ENCODE measurements at places on chromosomes 5 and 9.

- no peak for DNase-seq
Measured at GRCh38 chr5:137207023-137207760, 291.9 kb downstream of the SPOCK1 start.

DNA sequence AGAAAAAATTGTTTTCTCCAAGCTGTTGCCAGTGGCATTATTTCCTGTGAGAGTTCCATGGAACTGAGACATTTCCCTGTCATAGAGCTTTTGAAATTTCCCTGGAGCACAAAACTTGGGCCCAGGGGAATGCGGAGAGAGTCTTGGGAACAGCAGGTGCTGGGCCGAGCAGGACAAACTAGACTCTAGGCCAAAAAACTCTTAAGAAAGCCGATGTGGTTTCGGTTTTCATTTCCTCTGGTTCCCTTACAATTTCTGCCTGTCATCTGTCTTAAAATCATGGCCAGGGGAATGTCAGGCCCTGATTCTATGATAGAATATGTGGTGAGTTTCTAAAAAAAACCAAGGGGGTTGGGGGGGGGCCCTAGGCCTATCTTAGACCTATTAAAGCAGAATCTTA, 4.6 kb downstream of the SLC35A4 start:
- DNase-seq = no peak

GRCh38 chr5:75659791-75660450, 48.7 kb downstream of the ANKDD1B start:
- no peak for DNase-seq

DNA sequence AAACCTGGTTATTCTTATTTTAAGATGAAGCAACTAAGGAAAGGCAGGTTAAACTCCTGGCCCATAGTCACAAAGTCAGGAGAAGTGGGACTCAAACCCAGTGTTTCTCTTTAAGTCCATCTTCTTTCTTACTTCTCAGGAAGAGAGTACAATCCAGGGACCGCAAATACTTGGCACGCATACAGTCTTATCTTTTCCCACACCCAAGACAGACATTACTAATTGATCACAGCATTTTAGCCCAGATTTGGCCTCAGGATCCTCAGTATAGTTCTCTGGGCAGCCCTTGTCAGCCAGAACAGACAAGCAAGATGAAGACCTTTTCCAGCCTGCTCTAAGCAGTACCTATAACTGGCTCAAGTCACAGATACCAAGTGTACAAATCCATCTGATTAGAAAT, 125.5 kb upstream of the RAI14 start:
- no peak for DNase-seq

GRCh38 chr9:134477342-134477925, 151.2 kb downstream of the RXRA start:
- DNase-seq = no peak

- no peak for DNase-seq
Measured at GRCh38 chr5:99922386-99922785, 612.8 kb upstream of the FAM174A start.

DNA sequence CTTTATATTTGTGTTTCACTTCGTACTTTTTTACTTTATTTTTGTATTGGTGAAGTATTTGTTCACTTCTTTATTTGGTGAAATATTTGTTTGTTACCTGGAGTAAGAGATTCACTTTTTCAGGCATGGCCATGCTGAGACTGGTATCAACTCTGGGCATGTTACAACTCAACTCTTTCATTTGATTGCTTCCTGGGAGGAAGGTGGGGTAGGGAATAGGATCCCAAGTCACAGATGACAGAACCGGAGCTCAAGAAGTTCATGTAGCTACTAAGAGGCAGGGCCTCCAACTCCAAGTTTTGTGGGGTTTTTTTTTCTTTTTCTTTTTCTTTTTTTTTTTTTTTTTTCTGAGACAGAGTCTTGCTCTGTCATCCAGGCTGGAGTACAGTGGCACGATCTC, 6.1 kb upstream of the ADGRD2 start:
- DNase-seq = no peak

DNA sequence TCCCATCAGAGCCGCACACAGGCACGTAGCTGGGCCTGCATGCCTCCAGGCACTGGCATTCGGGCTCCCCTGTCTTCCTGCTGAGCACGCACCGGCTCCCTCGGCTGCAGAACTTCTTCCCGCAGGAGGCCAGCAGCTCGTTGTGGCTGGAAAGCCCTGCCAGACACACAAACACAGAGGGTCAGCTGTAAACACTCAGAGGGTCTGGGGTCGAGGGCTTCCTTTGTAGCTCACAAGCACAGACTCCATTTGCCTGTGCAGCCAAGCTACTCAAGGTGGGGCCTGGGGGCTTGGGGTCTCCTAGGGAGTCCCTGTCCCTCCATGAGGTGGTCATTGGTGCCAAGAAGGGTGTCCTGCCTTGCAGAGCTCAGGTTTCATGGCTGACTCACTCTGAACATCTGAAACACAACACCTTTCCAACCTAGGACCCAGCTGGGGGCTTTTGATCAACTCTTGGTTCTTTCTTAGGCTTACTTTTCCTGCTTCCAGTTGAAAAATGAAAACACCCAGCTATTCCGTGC, 211.4 kb downstream of the FSTL4 start:
- no peak for DNase-seq

DNA sequence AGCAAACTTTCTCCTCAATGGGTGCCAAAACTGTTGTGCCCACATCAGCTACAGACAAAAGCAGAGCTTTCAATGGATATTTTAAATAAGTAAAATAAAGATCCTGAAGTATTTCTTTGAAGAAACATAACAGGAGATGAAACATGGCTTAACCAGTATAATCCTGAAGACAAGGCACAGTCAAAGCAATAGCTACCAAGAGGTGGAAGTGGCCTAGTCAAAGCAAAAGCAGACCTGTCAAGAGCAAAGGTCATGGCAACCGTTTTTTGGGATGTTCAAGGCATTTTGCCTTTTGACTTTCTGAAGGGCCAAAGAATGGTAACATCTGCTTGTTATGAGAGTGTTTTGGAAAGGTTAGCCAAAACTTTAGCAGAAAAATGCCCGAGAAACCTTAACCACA, 77.9 kb downstream of the ANXA1 start:
- DNase-seq = no peak

GRCh38 chr9:136400038-136400834, at the start of gene SNAPC4:
SNAPC4 (minus strand) TSS chr9:136400170; CDS start chr9:136398428, 1,742 bp downstream.
- peak; percentile 84 for DNase-seq

DNA sequence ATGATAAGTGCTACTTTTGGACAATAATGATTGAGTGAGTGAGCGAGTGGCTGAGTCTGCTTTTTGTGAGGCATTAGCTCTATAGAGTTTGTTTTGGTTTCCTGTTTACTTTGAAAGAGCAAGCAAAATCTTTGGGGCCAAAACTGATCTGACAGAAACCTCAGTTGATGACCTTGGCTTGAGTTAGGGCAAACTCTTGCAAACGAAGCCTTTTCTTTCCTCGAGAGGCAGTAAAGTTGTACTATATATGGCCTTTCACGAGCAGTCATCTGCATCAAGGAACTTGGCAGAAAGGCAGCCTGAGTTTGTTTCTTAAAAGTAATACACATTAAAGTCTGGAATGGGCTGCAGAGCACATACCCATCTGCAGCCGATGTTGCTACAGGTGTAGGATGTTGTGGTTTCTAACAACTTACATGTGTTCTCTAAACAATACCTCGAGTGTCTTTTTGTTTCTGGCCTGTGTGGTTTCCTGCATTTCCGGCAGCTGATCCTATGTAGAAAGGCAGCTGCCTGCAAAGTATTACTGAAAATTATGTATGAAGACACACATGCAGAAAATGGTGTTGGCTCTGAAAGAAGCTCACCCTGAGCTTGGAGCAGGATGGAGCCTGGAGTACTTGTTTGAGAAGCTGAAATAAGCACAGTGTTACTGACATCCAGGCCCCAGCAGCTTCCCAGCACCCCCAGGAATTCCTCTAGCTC, 60.8 kb downstream of the FOXD1 start:
- DNase-seq = peak; percentile 47

GRCh38 chr9:120292606-120293005, 287.4 kb downstream of the CDK5RAP2 start:
- no peak for DNase-seq

DNA sequence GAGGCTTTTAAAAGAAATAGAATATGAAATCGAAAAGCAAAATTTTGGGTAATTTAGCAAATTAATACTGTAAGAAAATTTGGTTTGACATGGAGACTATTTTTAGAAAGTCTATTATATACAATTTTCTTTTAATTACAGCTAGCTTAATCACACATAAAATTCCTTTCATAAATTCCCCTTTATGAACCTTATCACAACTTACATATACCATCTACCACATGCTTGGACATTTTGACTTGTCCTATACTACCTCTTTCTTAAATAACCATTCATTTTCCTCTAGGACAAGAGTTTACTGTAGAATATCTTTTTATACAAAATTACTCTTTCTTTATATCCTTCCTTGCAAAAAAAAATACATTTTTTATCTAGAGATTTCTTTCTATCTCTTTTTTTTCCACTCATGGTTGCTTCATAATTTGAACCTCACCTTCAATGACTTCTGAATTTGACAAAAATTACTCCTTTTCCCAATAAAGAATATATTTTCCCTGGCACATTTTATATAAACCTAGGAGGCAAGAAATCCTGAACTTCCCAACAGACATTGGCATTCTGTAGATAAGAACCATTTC, 34.0 kb upstream of the SYK start:
- DNase-seq = no peak

DNA sequence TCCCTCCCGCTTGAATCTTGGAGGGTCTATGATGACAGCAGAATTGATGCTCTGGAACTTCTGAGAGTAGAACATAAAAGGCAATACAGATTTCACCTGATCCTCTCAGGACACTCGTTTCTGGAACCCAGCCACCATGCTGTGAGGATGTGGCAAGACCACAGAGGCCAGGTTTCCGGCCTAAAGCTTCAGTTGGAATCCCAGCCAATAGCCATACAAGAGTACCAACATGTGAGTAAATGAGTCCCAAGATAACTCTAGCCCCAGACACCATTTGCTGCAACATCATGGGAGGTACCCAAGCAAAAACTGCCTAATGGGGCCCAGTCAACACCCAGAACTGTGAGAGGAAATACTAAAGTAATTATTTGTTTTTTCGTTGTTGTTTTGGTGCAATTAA, 65.7 kb upstream of the MARCHF11 start:
- no peak for DNase-seq

GRCh38 chr9:124483481-124483880, 23.7 kb downstream of the NR5A1 start:
- no peak for DNase-seq

DNA sequence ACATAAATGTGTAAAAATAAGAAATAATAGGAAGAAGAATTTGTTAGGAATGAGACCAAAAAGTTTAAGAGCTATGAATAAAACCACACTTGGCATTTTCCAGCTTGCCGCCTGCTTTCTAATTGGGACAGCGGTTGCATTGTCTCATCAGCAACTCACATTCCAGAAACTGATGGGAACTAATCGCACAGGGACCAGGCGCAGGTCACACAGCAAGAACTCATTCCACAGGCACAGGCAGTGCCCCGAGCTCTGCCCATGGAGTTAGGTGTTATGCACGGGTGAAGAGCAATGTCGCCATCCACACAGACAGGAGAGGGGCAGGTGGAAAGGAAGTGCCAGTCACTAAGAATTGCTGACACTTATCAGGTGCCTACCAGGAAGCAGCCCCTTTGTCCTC, 279.9 kb downstream of the NSG2 start:
- DNase-seq = no peak

DNA sequence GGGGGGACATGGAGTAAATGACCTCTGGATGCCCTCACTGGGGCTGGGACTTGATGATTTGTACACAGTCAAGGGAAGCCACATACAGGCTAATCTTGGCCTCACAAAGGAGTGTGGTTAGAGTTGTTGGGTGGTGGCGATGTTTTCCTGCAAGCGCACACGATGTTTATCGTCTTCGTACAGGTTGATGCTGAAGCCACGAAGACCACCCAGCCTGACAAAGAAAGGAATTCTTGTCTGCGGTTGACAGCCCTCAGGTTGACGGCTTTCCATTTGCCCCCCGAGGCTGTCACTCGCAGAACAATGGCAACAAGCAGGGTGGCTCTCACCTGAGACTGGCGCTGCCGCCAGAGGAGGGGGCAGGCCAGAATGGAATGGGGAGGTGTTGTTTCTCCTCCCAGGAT, 14.1 kb upstream of the XPA start:
- DNase-seq = no peak

DNA sequence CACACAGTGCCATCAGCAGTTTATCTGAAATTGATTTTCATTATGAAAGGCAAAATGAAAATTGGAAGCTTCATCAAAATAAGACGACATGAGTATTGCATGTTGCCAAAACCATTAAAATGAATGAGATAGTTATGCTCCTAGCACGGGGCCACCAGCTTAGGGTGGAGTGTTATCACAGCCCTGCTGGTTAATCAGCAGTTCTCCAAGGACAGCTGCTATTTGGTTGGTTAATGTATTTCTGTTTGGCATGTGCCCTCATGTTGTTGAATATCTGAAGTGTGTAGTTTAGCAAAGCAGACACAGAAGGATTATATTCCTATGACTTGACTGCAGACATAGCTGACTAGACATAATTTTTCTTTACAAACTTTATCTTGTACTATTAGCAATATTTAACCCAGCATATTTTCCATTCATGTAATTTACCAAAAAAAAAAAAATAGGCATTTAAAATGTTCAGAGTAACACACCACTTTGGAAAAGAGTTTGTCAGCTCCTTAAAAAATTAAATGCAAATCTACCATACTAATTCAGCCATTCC, 98.6 kb upstream of the PIK3R1 start:
- DNase-seq = no peak

DNA sequence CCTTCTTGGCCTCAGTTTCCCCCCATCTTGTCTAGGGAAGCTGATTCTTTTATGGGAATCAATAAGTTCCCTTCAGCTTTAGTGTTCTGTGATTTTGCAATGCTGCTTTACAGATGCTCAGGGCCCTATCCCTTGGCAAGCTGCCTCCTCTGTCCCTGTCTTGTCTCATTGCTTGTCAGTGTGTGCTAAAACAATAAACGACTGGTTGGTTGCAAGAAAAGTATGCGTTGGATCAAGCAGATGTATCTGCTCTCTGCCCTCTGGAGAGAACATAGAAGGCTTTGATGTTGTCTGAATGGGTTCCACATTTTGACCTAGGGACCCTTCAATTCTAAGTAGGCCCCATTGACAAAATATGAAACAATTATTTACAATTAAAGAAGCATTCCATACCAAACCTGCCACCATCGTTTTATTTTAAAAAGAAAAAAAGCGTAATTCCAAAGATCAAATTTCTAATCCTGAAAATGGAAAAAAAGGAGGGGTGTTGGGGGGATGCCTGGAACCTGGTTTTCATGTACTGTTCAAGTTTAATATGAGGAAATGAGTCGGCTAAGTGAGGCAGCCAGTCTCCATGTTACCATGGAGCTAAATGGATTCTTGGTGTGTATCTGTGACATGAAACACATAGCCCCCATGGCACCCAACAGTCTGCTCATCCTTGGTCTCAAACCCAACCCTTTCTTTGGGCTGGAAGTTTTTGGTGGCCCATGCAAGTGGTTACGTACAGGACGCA, 31.2 kb upstream of the TARS1 start:
- DNase-seq = no peak

- no peak for DNase-seq
Measured at GRCh38 chr9:91908293-91908623, 41.8 kb downstream of the ROR2 start.

DNA sequence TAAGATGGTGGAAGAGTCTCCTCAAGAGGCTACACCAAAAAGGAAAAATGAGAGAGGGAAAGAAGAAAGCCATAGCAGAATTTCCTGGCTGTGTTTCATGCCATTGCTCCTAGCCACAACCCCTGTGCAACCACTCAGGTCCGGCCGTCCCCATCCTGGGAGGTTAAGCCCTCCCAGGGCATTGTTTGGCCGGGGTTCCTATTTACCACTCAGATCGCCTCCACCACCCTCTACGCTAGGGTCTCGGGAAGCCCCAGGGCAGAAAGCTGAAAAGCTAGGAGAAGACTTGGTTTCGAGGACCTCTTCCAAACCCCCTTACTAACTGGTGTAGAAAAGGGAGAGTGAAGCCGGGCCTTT, 715 bp downstream of the RC3H2 start:
- DNase-seq = peak; percentile 2

Measured in NCI-H1436 (cell line).